ENCODE measurements at places on chromosomes 13 and 19. TPM values are rescaled to one million over a fixed set of nuclear protein-coding genes. Genes with fewer than 3 reads are reported as not detected.

Gene TMEM145
- total RNA-seq: 1.1 TPM

Gene PDE4C
- not detected for total RNA-seq

Gene TEX101
- not detected for total RNA-seq

Gene FXYD7
- 0.62 TPM for total RNA-seq

DNA sequence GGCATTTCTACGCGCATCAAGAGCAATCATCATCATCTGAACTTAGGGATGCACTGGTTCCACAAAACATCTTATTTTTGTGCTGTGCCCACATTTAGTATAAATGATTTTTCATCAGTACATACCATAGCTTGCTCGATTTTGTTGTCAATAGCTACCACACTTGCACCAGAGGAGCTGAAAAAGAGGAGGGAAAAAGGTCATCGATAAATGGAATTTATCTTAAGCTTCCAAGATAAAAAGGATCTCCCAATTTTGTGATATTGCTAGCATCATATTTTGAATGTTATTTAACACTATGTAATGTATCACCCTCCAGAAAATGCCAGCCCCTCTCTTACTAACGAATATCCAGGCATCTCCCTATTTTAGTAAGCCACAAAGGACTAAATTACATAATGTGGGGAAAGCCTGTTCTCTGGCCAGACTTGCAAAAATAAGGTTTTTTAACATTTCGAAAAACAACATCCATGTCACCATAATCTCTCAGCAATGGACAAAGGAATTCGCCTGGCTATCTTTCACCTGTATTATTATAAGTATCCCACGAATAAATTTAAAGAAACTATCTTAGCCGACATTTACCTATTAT lies 62.4 kb downstream of the SERP2 start:
- DNase-seq: no peak
- peak overlapping the region; percentile 82 for H3K4me3 ChIP-seq
- peaks cover 16% of the 10 kb centered on the region for H3K27me3 ChIP-seq
- peaks cover 23% of the 10 kb centered on the region for H3K4me1 ChIP-seq
- peak overlapping the region; percentile 68 for H3K27ac ChIP-seq

DNA sequence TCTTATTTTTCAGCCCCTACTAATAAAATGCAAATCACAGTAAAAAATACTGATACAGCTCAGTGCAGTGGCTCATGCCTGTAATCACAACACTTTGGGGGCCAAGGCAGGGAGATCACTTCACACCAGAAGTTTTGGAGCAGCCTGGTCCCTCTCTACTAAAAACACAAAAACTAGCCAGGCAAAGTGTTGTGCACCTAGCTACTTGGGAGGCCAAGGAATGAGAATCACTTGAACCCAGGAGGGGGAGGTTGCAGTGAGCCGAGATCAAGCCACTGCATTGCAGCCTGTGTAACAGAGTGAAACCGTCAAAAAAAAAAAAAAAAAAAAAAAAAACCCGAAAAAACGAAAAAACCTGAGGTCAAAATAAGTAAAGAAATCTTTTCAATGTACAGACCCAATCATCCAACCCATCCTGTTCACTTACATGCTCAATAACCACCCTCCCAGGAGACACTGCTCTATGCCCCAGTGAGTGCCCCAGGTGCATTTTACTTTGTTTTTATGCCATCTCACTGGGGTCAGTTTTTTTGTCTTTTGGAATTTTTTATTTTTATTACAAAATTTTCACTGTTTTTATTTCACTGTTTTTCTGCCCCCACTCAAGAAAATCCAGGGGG lies 107.0 kb downstream of the ZNF486 start:
- no peak for DNase-seq
- no peaks in the 10 kb centered on the region for H3K36me3 ChIP-seq
- no peak overlapping the region for H3K4me3 ChIP-seq
- peaks cover 8% of the 10 kb centered on the region for H3K4me1 ChIP-seq
- peaks cover 4% of the 10 kb centered on the region for H3K27me3 ChIP-seq

- peak overlapping the region; percentile 56 for H3K27ac ChIP-seq
- H3K4me1 ChIP-seq: peaks cover 31% of the 10 kb centered on the region
- H3K36me3 ChIP-seq: peaks cover 6% of the 10 kb centered on the region
These were observed 767 bp downstream of the ETV2 start for GRCh38 chr19:35642312-35642711.

- DNase-seq: no peak
- H3K4me3 ChIP-seq: no peak overlapping the region
- H3K36me3 ChIP-seq: no peaks in the 10 kb centered on the region
These were observed 353.8 kb downstream of the ENOX1 start for GRCh38 chr13:43432958-43433357.

DNA sequence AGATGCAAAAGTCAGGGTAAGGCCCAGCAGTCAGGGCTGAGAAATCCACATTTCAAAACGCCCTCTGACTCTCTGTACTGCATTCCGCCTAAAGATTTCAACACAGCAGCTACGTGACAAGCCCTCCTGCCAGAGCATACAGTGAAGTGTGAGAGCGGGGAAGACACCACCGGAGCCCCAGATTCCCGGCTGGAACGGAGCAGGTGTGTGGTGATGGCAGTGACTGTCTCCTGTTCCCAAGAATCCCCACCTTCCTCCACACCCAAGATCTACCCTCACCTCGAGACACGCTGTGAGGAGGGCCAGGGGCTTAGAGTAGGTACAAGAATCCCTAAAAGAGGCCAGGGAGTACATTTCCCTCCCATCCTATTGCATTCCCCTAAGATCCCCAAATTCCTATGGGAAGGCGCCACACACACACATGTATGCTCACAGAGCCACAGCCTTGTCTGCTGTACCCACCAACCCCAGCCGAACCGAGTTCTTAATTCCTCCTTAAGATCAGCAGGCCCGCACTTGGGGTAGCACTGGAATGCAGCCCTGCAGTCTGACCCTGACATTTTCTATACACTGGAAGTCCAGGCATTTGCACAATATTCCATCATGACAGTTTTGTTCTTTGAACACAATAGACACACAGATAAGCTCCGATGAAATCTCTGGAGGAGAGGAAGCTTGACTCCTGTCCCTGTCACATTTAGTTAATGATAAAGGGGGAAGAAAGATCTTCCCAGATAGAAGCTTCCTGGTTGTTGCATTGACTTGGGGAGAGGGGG lies 102.9 kb downstream of the FOXO1 start:
- H3K27ac ChIP-seq: peak overlapping the region; percentile 88
- H3K27me3 ChIP-seq: no peaks in the 10 kb centered on the region
- H3K4me3 ChIP-seq: peak overlapping the region; percentile 34
- peaks cover 37% of the 10 kb centered on the region for H3K36me3 ChIP-seq
- DNase-seq: no peak

- H3K4me3 ChIP-seq: no peak overlapping the region
- H3K4me1 ChIP-seq: peaks cover 14% of the 10 kb centered on the region
- no peaks in the 10 kb centered on the region for H3K27me3 ChIP-seq
- DNase-seq: no peak
- peaks cover 3% of the 10 kb centered on the region for H3K36me3 ChIP-seq
- no peak overlapping the region for H3K27ac ChIP-seq
These were observed 15.4 kb upstream of the STK24 start for GRCh38 chr13:98592362-98592732.

DNA sequence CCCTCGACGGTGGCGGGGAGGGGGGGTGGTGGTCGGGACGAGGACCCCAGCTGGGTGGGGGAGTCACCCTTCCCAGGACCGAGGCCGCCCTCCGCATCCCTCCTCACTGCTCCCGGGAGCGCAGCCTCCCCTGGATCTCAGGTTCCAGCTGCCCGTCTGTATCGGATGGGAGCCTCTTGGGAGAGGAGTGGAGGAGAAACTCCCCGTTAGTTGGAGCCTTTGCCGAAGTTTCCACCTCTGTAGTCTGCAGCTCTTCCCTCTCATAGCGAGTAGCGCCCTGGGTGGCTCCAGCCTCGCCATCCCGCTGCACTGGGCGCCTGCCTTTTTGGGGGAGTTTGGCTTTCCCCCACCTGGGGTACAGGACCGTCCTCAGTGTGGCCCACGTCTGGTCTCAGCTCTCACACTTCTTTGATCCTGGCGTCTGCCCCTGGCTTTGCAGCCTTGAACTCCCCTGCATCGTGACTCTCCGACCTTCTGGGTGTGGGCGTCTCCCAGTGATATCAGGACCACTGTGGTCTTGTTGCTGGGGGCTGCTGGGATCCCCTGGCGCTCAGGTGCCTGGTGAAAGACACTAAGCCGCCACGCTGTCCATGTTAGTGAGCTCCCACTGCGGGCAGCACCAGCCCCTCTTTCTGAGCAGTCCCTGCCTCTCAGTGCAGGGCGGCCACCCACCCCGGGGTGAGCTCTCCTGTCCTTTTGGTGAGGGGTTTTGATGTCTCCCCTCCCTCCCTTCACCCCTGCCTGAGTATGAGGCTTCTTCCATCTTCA lies 1.1 kb downstream of the CNOT3 start:
- peak overlapping the region; percentile 94 for H3K4me3 ChIP-seq
- DNase-seq: peak; percentile 48
- peak overlapping the region; percentile 92 for H3K27ac ChIP-seq
- peaks cover 44% of the 10 kb centered on the region for H3K4me1 ChIP-seq
- H3K27me3 ChIP-seq: peaks cover 10% of the 10 kb centered on the region

DNA sequence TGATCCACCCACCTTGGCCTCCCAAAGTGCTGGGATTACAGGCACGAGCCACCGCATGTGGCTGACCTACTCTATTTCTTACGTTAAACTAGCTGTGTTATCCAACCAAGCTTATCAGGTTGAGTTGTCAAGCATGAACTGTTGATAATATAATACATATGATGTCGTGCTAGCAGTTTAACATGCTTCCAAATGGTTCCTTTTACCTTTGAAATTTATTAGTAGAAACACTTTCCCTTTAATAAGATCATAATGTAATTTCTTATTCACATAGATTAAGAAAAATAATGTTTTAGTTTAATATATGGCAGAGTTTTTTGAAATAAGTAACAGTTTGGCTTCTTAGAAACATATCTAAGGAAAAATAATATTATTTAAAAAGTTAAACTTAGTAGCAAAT lies 34.4 kb upstream of the VWA8 start:
- DNase-seq: no peak
- H3K4me1 ChIP-seq: peaks cover 6% of the 10 kb centered on the region
- peaks cover 3% of the 10 kb centered on the region for H3K27me3 ChIP-seq

DNA sequence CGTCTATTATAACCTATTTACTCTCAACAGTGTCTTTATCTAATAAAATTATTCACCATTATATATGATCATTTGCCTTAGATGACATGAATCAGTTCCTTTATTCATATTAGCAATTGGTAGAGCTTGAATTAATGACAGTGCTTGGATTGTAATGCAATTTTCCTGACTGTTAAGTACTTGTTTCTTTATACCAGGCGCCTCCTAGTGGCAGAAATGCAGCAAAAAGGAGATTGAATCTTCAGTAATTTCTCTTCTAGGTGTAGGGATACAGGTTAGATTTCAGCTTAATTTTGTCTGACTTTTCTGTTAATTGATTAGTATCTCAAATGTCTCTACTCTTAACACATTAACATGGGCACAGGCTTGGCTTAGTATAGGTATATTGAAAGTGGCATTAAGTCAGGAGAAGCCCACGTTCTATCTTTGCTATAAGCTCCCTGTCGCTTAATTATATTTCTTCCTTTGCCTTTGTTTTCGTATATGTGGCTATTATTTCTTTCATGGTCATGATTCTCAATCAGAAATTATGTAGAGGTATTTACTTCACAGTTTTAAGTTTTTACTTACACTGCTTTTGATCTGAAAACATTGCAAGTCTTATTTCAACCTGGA lies 9.1 kb upstream of the LHFPL6 start:
- H3K4me3 ChIP-seq: no peak overlapping the region
- peak; percentile 27 for DNase-seq
- no peaks in the 10 kb centered on the region for H3K36me3 ChIP-seq

DNA sequence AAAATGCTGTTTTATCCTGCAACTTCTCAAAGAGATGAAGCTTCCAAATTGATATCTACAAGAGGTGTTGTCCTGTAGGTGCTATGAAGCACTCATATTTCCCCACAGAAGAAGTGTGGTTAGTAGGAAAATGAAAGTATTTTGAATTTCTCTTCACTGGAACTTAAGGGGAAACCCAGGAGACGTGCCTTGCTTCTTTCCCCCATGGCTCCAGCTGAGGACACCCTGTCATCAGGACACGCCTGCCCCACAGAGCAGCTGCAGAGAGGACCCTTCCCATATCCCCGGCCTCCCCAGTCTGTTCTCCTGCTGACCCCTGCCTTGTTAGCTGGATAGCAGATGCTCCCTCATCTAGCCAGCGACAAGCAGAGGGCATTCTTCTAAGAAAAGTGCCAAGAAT lies 371.3 kb downstream of the COG6 start:
- peaks cover 7% of the 10 kb centered on the region for H3K36me3 ChIP-seq
- DNase-seq: peak; percentile 62
